ENCODE measurements at places on chromosomes 3 and 15.

DNA sequence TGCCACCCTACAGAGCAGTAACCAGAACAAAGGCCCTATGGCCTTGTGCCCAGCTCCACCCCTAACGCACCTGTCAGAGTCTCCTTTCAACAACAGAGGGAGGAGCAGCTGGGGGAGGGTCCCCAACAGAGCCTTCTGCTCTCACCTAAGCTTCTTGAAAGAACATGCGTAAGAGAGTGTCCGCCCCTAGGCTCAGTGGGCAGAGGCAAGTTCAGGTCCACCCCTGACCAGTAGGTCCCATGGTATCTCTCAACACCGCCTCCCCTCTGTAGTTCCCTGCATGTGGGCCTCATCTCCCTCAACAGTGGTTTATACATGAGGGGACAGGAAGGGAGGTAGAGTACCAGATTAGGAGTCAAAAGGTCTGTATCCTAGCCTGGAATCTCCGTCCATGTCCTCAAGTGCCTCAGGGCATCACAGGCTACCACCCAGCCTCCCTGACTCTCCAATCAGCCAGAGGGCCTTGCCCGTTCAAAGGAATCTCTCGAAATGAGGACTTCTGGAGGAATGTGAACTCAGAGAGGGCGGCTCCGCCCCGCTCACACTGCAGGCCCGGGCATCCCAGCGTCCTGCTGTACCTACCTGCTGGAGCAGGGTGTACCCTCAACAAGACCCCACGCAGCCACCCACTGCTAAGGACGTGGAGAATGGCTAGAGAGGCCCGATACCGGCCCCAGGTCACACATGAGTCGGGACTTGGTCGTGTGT lies 680 bp downstream of the POC1A start:
- peak; percentile 6 for DNase-seq

DNA sequence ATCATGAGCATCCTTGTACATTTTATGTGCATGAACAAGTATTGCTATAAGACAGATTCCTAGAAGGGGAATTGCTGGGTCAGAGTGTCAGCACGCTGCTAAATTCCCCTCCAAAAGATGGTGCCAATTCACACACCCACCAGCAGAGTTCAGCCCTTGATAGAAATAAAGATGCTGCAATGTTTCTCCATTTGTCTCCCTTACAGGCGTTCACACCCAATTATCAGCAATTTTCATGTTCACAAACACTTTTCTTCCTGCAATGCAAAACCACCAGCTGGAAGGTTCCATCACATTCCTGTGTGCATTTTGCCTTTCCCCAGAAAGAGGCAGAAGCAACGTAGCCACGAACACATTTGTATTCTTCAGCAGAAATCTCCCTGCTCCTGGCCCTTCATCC lies 3.3 kb upstream of the TAMM41 start:
- no peak for DNase-seq

- no peak for DNase-seq
Measured at GRCh38 chr3:177351757-177352158, 154.5 kb upstream of the TBL1XR1 start.

GRCh38 chr3:66712210-66712609 lies 211.4 kb upstream of the LRIG1 start:
- no peak for DNase-seq

DNA sequence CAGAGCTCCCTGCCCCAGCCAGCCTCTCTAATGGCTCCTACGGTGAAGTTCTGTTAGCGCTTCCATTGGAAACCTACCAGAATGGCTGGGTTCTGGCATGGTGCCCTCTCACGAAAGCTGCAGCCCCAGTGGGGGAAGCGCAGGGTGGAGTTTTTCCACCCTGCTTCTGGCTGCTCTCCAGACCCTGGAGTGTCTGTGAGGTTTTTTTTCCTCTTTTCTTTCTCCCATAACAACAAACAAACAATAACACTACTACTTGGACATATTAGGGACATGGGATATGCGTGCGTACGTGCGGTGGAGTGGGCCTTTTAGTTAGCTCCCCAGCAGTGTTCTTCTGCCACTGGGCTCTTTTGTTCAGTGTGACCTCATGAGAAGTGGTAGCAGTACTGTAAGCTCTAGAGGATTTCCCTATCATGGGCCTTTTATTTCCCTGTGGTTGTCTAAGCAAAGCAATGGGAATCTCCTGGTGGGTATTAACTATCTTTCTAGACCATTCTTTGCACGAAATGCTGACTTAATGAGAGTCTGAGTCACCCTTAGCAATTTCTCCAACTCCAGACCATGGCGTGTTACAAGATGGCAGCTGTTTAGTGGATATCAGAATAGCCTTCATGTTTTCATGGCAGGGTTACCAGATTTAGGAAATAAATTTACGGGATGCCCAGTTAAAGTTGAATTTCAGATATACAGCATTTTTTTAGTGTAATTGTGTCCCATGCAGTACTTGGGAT lies 161.9 kb downstream of the FNDC3B start:
- no peak for DNase-seq

DNA sequence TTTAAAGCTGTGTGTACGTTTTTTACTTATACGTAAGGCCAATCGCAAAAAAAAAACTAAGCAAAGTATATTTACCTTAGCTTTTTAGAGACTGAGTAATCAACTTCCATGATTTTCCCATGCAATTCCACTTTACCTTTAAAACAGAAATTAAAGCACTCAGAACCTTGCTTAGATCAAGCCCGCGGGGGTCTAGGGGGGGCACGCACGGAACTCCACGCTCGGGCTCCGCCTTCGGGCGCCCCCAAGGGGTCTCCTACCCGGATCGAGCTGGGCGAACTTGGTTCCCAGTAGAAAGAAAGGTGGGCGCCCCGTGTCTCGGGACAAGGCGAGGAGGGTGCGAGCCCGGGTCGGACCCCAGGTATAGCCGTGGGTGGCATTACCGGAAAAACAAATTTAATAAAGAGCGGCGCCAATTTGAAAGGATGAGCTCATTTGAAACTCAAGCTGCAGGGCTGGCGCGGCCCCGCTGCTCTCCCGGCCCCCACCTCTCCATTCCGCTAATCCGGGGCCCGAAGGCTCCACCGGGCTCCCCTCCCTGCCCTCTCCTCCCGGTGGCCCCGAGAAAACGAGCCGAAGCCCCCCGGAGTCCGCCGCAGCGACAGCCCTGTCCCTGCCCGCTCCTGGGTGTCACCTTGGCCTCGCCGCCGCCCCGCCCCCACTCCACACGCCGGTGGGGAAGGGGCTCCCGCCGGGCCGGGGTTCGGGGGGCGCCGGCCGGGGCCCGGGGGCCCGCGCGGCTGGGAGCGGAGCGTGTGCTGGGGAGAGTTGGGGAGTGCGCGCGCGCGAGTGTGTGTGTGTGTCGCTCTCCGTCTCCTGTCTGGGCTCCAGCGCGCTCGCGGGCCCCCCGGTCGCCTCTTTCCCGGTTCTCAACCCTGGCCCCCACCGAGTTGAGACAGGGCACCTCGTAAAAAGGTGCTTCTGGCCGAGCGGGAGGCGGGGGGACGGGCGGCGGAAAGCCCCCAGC lies 1.5 kb downstream of the IGF2BP2 start:
- peak; percentile 15 for DNase-seq

- no peak for DNase-seq
Measured at GRCh38 chr15:58460872-58461271, 29.1 kb downstream of the LIPC start.

DNA sequence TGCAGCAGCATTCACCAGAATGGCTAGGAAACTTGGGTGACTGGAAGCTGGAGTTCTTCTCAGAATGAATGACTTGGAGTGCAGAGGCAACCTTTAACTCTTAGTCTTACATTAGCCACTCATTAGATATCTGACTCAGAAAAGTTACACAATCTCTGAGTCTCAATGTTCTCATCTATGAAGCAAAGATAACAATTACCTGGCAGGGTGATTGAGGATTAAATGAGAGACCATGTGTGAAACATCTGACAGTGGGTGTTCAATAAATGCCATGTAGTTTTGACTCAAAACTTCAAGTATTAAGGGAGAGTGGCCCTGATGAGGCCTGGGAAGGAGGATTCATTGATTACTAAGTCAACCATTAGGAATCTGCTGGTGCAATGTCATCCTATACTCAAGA lies 48.3 kb downstream of the MRPL3 start:
- no peak for DNase-seq

- DNase-seq: no peak
Measured at GRCh38 chr3:100540791-100541334, 48.4 kb downstream of the TMEM45A start.

- DNase-seq: no peak
Measured at GRCh38 chr3:25214034-25214433, 214.0 kb upstream of the RARB start.

GRCh38 chr3:108755686-108756085 lies 1.5 kb downstream of the RETNLB start:
- DNase-seq: no peak

DNA sequence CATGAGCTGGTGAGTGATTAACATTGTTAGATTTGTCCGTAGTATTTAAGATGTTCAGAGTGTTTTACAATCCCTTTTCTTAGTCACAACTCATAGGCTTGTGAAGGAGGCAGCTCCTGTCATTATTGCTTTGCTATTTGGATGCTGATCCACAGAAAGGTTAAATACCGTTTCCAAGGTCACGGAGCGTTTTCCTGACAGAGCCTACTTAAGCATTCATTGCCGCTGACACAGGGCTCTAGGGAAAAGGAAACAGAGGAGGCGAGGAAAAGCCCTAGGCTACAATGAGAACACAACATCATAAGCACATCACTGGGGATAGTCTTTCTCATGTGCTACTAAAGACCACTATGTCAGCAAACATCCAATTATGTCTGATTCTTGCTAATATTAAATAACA lies 38.5 kb upstream of the CPB1 start:
- DNase-seq: no peak

GRCh38 chr3:111236836-111237713 lies 165.5 kb downstream of the NECTIN3 start:
- DNase-seq: no peak

DNA sequence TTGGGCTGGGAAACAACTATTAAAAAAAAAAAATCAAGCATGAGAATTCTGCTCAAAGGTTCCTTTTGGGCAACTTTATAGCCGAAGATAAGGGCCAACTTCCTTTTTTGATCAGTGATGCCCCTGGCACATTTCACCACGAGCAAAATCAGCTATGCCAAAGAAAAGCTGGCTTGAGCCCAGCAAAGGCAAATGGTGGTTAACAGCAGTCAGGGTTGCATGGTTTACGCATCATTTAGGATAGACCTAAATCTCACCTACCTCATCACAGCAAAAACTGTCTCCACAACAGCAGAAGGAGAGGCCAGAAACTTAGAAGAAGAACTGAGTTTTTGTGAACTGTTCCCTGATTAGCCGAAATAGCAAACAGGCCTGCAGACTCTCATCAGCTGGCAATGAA lies 220.1 kb upstream of the CDIN1 start:
- no peak for DNase-seq

GRCh38 chr3:87218560-87218959 lies 8.5 kb upstream of the CHMP2B start:
- DNase-seq: no peak

DNA sequence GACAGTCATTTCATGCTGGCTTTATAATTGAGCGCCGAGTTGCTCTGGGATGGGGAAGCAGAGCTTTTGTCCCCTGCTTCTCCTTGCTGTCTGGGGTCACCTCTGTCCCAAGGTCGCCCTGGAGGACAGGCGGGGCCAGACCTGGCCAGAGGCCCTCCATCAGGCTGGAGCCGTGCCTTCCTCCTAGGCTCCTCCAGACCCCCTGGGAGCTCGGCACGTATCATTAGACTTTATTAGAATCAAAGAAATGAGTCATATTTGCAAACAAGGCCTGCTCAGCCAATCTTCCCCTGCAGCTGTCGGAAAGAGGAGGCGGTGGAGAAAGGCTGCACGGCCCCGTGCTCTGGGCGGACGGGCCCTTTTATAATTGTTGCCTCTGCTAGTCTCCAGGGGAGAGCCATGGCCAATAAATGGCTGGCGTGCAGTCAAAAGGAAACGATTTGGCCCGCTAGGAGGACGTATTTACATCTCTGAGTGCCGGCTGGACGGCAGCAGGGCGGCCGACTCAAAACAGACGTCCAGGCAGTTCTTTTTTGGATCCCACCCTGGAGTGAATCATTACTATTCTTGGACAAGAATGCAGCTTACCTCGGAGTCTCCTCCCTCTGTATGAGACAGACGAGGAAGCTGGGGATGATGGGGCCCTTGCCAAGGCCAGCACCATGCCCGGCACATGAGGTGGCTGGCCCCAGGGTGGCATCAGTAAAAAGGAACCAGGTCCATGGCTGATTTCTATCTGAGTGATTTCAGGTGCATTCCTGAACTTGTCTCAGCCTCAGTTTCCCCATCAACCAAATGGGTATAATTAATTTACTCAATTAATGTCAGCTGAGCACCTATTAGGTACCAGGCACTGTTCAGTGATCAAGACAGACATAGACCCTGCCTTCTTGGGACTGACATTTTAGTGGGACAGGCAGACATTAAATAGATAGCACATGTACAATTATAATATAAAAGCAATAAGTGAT lies 50.6 kb downstream of the SLC6A6 start:
- DNase-seq: no peak

- DNase-seq: no peak
Measured at GRCh38 chr15:62849316-62850106, 193.0 kb upstream of the TPM1 start.

GRCh38 chr3:123818324-123818920 lies 65.7 kb downstream of the MYLK start:
- DNase-seq: no peak

DNA sequence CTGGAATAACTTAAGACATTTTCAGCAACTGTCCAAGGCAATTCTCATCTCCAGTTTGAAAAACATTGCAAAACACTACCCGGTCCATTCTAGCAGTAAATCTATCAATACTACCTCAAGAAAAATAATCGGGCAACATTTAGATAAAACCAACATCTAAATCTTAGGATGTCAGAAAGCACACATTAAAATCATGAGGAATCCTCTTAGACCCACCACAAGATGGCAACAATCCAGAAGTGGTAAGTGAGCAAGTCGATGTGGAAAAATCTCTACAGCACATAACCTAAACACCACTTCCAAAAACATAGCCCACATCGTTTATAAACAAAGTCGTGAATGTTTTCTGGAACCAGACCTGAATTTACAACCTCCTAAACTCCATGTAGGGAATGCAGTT lies 5.7 kb downstream of the PLCH1 start:
- DNase-seq: no peak

DNA sequence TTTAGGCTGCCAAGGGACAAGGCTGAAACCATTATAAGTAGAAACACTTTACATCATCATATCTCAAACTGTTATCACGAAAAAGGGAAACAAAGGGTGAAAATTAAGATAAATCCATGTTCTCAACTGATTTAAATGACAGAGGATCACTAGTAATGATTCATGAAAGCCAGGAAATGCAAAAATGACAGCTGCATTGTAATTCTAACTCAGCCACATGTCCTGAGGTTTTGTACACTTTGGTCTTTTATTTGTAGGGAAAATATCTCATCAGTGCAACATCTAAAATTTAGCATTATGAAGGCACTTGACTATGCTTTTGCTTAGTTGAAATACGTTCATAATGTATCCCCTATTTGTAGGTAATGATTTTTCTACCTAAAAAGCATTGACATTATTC lies 379.7 kb downstream of the TIGIT start:
- no peak for DNase-seq

DNA sequence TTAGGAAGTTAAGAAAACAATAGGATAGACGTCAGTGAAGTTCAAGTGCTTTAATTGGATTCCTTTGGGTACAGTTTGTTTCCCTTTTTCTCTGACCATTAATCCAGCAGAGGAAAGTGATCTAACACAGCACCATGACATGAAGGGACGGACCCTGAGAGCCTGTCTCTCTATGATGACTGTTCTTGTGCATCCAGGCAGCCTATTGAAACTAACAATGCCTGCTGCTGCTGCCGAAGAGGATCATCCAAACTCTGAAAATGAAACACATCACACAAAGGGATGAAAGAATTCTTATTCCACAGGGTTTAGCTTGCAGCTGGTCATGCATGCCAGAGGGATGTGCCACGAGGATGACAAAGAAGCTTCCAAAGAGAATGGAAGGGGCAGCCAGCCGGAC lies 75.5 kb downstream of the ZBTB20 start:
- DNase-seq: no peak

- no peak for DNase-seq
Measured at GRCh38 chr15:79451361-79451999, 19.3 kb downstream of the MINAR1 start.

All from CD4-positive, alpha-beta memory T cell (primary cell).